ENCODE measurements at places on chromosomes 5 and 9.

DNA sequence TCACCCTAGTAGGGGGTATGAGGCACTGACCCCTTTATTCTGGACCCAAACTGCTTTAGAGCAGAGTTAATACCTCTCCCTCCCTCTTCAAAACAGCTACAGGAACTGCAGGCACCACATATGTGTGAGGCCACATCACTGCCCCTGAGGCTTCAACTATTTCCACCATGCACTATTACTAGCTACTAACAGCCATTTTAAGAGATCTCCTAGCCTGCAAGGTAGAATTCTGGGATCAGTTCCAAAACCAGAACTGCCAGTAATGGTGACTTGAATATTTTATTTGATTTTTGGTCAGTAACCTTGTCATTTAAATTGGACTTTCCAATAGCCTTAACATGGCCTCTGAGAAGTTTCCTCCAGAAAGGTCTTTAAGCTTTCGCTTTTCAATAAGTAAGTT lies 55.3 kb upstream of the FSD1L start:
- no peak for DNase-seq

DNA sequence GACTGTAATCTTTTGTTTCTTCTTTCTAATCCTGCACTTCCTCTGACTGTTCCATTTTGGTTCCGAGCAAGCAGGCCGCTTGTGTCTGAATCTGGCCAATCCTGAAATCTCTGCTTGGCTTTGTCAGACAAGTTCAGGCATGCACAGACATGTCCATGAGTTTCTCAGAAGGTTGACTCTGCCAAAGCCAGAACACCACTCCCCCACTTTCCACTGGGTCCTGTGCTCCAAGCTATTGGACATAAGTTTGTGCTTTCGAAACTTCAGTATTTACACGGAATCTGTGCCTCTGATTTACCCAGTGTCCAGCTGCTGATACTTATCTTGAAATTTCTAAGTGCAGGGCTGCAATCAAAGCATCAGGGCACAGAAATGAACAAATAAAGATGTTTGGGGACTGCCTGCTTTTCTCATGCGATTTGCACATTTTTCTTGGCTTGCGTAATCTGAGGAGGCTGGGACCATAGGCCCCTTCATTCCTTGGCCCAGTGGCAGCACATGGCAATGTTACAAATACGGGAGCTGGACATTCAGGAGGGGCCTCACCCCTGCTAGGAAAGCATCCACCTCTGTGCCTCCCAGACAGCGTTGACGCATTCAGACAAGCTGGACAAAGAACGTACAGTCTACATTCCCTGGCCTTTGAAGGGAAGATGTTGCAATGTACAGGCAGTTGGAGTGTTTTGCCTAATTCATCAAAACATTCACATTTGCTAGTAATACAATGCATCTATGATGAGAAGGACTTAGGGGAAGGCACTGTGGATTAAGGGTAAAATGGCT lies 209.2 kb upstream of the PAPPA start:
- DNase-seq: no peak

DNA sequence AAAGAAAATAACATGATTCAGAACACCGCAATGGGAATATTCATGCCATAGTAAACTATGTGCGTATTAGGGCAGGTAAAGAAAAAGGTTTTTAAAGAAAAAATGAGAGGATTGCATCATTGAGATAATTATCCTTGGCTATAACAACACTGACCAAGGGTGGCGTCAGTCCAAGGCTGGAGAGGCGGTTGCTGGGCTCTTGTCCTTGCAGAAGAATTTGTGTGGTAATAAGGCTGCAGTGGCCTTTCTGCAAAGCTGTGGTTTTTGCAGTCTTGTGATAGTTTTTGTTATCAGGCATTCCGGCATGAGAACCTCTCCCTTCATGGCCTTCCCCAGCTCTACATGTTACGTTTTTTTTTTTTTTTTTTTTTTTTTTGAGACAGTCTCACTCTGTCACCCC lies 14.0 kb downstream of the BOD1 start:
- DNase-seq: no peak

- DNase-seq: no peak
Measured at GRCh38 chr9:129038109-129038852, 1.9 kb downstream of the MIGA2 start.

- no peak for DNase-seq
Measured at GRCh38 chr5:57626703-57627102, 144.1 kb upstream of the ACTBL2 start.

DNA sequence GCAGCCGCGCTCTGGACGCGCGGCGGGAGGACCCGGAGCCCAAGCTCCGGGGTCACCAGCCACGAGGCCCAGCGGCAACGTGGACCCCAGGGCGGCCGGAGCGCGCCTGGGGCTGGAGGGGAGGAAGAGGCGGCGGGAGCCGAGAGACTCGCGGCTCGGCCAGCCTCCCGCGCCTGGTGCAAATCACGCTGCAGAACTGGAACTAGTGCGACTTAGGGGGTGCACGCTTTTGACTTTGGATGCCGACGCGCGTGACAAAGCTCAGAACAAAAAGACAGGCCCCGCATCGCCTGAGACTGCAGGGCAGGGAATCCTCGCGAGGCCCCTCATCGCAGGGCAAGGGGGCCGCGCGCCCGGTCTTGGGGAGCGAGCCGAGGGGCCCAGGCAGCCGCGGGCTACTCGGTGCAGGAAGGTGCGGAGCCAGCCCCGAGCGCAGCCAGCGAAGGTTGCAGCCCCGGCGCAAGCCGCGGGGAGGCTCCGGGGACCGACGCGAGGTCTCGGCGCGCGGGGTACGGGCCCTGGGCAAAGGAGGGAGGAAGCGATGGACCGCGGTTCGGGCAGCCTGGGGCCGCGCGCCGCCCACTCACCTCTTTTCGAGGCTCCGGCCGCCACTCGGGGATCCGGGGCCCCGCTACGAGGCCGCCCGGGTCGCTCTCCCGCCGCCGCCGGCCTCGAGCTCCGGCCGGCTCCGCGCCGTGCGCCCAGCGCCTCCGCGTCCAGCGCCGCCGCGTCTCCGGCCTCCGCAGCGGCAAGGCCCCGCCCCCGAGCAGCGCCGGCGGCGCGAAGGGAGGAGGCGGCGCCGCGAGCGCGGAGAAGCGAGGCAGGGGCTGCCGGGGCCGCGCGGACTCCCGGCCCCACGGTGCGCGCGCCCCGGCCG lies at the start of gene GOLM1:
TSS of gene GOLM1 (minus strand) at position 735 of the 877 bp plus-strand sequence. CDS start 20,238 bp downstream, outside the sequence.
- peak; percentile 86 for DNase-seq

DNA sequence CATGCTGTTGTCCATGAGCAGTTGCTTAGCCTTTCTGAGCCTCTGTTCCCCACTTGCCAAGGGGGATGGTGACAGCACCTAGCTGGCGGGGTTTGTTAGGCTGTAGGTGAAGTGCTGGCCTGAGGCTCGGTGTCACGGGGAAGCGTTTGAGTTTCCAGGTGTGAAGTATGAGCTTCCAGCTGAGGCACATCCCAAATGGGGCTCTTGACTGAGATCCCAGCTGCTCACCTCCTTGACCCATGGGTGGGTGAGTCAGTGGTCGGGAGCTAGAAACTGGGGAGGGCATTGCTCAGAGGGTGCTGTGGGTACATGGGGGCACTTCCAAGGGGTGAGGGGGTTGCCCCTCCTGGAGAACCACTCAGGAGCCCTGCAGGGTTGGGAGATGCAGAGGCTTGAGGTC lies 26.4 kb upstream of the RNF130 start:
- no peak for DNase-seq

GRCh38 chr5:179766726-179767455 lies 26.9 kb upstream of the LTC4S start:
- no peak for DNase-seq

DNA sequence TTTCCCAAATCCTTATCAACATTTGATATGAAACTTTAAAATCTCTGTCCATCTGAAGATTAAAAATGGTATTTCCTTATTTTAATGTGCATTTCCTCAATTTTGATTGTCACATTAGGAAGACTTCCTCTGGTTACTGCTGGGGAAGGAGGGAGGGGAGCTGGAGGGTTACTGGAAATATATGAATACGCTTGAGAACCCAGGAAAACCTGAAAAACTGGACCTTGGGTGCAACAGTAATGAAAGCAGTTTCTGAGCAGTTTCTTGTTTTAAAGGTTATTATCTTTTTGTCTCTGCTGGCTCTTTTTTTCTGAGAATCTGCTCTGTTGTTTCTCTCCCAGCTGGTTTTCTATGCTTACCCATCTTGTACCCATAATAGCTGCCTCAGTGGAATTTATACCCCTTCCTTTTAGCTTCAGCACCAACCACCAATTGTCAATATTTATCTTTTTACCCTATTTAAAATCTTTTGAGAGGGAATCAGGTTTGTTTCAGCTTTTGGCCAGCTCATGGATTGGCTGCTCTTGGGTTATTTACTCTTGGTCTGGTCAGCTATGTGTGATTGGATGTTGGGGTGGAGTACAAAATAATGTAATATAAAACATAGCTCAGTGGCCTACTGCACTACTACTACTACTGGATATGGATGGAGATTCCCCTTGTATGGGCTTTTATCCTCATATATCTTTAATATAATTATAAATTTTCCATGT lies 67.4 kb downstream of the UNC13B start:
- no peak for DNase-seq
